PC-3 (cell line): ENCODE measurements at places on chromosomes 1 and 21. TPM values are rescaled to one million over a fixed set of nuclear protein-coding genes. Genes with fewer than 3 reads are reported as not detected.

NBPF10 gene
- total RNA-seq, result 1.4 and 1.5 TPM in 2 replicates

TAS1R1 gene
- not detected in 2 replicates for total RNA-seq

KRTAP13-2 gene
- not detected in 2 replicates for total RNA-seq

ZNF695 gene
- total RNA-seq, result 14.7 and 15.8 TPM in 2 replicates

PPFIA4 gene
- total RNA-seq, result 3.4 and 12.1 TPM in 2 replicates

DSCAM gene
- total RNA-seq, result not detected in 2 replicates

VANGL2 gene
- 0.06 and 0.44 TPM in 2 replicates for total RNA-seq

FMO5 gene
- total RNA-seq, result 2.8 and 3.2 TPM in 2 replicates

KLHDC9 gene
- 3.2 and 3.3 TPM in 2 replicates for total RNA-seq

C1orf185 gene
- total RNA-seq, result not detected in 2 replicates

OR2AK2 gene
- 0.11 TPM in 1 of 2 replicates, not detected in the other for total RNA-seq

LDLRAD1 gene
- not detected in 2 replicates for total RNA-seq

RNF19B gene
- 17.9 and 21.3 TPM in 2 replicates for total RNA-seq

TDRKH gene
- total RNA-seq, result 15.2 and 15.6 TPM in 2 replicates

MROH7 gene
- not detected in 2 replicates for total RNA-seq

CRYAA gene
- not detected in 2 replicates for total RNA-seq

CNKSR1 gene
- 32.1 and 34.5 TPM in 2 replicates for total RNA-seq

SELENOF gene
- 143 and 174 TPM in 2 replicates for total RNA-seq

CHD1L gene
- 63.9 and 69.8 TPM in 2 replicates for total RNA-seq

FALEC gene
- total RNA-seq, result 0.73 TPM in 1 of 2 replicates, not detected in the other

ELF3 gene
- total RNA-seq, result 399 and 460 TPM in 2 replicates

TLCD4 gene
- total RNA-seq, result 8.3 and 8.6 TPM in 2 replicates

BATF3 gene
- 4.3 and 5.5 TPM in 2 replicates for total RNA-seq

KLF17 gene
- total RNA-seq, result 0.26 and 0.58 TPM in 2 replicates

S100A8 gene
- total RNA-seq, result 0.29 TPM in 1 of 2 replicates, not detected in the other

SYF2 gene
- total RNA-seq, result 29.8 and 31.0 TPM in 2 replicates

RPAP2 gene
- 4.1 and 4.3 TPM in 2 replicates for total RNA-seq

TSPEAR gene
- 2.1 and 3.2 TPM in 2 replicates for total RNA-seq

CACNA1S gene
- not detected in 2 replicates for total RNA-seq

SAMD13 gene
- 1.1 and 2.2 TPM in 2 replicates for total RNA-seq

OR6K3 gene
- total RNA-seq, result not detected in 2 replicates

RHOU gene
- 0.17 and 0.26 TPM in 2 replicates for total RNA-seq

GPR3 gene
- total RNA-seq, result 4.7 TPM in 2 replicates
